ENCODE measurements at places on chromosomes 2 and 18.

DNA sequence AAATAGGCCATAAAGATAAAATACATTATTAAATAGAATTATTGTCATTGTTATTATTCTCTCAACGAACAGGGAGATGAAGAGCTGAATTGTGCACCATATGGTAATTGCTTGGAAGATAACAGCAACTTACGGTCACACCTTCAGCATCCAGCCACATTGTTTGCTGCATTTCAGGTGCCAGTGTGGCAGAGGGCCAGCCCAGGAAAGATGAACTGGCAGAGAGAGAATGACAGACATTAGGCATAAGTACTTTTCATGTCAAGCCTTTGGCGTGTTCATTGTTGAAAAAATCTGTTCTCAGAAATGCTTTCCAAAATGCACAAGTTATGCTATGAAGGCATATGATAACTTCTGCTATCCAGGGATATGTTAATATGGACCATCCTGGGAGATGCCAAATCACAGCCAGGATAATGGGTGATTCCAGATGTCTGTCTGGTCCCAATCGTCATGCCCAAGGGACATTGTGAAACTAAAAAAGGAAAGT is 748.6 kb upstream of the PIK3C3 start:
- DNase-seq: no peak

GRCh38 chr18:35060122-35060815 is 19.1 kb downstream of the MAPRE2 start:
- no peak for DNase-seq

DNA sequence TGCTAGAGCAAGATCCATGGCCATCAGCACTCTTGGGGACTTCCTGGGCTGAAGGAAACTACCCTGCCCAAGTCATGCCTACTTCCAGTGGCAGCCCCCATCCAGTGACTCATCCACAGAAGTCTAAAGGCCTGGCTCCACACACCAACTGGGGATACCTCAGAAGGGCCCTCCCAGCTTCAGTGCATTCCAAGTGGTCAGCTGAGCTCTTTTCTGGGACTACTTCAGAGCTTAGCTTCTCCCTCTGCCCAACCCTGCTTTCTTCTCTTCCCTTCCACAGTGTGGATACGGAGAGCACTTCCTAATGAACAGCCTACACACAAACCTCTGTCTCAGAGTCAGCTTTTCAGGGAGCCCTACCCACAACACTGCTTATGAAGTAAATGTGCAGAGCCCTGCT is 66.5 kb downstream of the CLHC1 start:
- DNase-seq: no peak

- no peak for DNase-seq
Observed at GRCh38 chr2:117855886-117856285, 41.4 kb downstream of the DDX18 start.

- DNase-seq: no peak
Observed at GRCh38 chr2:10876963-10877362, 34.8 kb upstream of the KCNF1 start.

All from SK-MEL-5 (cell line).